ENCODE measurements at places on chromosomes 6 and 20. TPM values are rescaled to one million over a fixed set of nuclear protein-coding genes. Genes with fewer than 3 reads are reported as not detected.
A peak's percentile ranks its signal among the peaks of the same experiment; 100 is the strongest.

DNA sequence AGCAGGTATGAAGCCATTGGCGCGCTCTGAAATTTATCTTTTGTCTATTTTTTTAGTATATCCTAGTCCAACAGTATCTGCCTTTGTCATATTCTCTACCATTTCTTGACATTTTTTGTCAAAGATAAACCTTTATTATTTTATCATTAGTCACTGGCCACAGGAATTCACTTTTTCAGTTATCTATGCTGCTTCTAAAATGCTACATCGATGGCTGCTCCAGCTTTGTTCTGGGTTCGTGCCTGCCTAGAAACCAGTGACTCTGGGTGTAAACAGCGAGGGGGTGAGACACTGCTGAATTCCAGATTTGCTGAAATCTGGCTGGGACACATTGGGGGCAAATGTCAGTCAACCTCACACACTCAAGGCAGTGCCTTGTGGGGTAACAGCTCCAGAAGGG, 193.4 kb downstream of the CDC5L start:
- H3K4me3 ChIP-seq = no peak overlapping the region
- no peaks in the 10 kb centered on the region for H3K36me3 ChIP-seq
- no peak overlapping the region for H3K27ac ChIP-seq
- H3K4me1 ChIP-seq = no peaks in the 10 kb centered on the region

GRCh38 chr6:4913705-4914419, 90.0 kb downstream of the RPP40 start:
- no peak overlapping the region for H3K4me3 ChIP-seq
- H3K27ac ChIP-seq = no peak overlapping the region
- DNase-seq = no peak
- H3K27me3 ChIP-seq = no peaks in the 10 kb centered on the region

- H3K27ac ChIP-seq = no peak overlapping the region
- DNase-seq = no peak
- H3K4me3 ChIP-seq = no peak overlapping the region
- H3K36me3 ChIP-seq = peaks cover 16% of the 10 kb centered on the region
- no peaks in the 10 kb centered on the region for H3K4me1 ChIP-seq
These were observed 88.8 kb downstream of the ATRN start for GRCh38 chr20:3559637-3560036.

DNA sequence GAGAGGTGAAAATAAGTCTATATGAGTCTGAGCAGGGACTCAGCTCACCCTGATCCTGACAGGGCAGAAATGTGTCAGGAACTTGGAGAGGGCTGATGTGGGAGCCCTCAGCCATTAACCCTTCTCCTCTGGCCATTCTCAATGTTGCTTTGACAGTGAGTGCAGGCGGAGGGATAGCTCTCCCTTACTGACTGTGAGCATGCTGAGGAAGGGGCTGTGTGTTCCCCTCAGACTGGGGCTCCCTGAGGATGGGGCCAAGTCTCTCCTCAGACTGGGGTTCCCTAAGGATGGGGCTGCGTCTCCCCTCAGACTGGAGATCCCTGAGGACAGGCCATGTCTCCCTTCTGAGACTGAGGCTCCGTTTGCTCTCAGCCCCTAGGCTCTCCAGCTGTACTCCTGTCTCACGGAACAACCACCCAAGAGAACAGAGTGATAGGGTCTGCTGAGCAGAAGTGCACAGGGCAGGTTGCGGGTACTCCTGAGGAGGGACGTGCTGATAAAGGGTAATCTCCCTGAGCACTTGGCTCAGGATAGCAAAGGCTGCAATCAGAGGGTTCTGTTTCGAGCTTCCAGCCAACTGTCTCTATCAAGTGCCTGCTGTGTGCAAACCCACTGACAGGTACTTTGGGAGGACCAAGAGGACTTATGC, 141.0 kb downstream of the MRPL14 start:
- no peak overlapping the region for H3K27ac ChIP-seq
- DNase-seq = no peak
- H3K27me3 ChIP-seq = no peaks in the 10 kb centered on the region
- no peaks in the 10 kb centered on the region for H3K36me3 ChIP-seq
- no peak overlapping the region for H3K4me3 ChIP-seq

GRCh38 chr20:62578294-62578897, 63.9 kb upstream of the SLCO4A1 start:
- DNase-seq = no peak
- no peaks in the 10 kb centered on the region for H3K36me3 ChIP-seq
- no peak overlapping the region for H3K4me3 ChIP-seq
- no peaks in the 10 kb centered on the region for H3K4me1 ChIP-seq
- no peaks in the 10 kb centered on the region for H3K27me3 ChIP-seq

- no peak overlapping the region for H3K27ac ChIP-seq
- no peak overlapping the region for H3K4me3 ChIP-seq
- DNase-seq = no peak
- no peaks in the 10 kb centered on the region for H3K27me3 ChIP-seq
- H3K4me1 ChIP-seq = no peaks in the 10 kb centered on the region
- no peaks in the 10 kb centered on the region for H3K36me3 ChIP-seq
These were observed 148.7 kb upstream of the PHACTR3 start for GRCh38 chr20:59455402-59456341.

GRCh38 chr6:161716176-161716575, 442.3 kb upstream of the AGPAT4 start:
- peaks cover 4% of the 10 kb centered on the region for H3K27me3 ChIP-seq
- no peak for DNase-seq
- no peak overlapping the region for H3K4me3 ChIP-seq
- no peaks in the 10 kb centered on the region for H3K36me3 ChIP-seq

DNA sequence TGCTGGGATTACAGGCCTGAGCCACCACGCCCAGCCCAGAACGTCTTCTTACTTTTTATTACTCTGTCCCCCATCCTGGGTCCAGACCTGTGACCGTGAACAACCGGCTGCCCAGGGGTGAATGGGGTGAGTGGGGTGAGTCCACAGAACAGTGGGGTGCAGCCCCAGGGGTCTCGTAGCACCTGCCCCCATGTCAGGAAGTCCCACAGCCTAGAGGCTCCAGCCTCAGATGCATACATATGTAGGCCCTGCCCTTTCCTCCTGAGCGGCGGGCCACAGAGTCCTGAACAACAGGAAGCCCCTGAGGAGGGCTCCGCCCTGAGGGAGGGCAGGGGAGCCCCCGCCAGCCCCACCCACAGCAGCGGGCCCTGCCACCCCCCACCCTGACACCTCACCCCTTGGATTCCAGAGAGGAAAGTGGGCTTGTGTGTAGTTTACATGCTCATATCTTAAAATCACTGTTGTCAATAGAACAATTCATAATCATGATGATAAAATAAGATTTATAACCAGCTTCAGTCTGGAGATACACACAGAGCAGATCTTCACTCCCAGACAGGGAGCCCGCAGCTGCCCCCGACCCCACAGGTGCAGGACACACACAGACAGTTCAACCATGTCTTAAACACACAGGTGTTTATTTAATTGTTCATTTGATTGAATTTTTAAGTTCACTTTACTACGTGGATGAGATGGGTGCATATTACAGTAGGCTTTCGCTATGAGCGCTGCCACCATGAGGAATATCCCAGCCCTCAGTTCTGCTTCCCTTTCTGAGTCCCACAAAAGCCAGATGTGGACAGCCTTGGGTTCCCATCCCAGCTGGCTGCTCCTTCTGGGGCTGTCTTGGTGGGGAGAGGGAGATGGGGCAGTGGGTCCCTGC, 12.4 kb upstream of the GMEB2 start:
- peak overlapping the region; percentile 59 for H3K4me3 ChIP-seq
- no peaks in the 10 kb centered on the region for H3K27me3 ChIP-seq
- peak overlapping the region; percentile 87 for H3K27ac ChIP-seq
- peak; percentile 77 for DNase-seq

DNA sequence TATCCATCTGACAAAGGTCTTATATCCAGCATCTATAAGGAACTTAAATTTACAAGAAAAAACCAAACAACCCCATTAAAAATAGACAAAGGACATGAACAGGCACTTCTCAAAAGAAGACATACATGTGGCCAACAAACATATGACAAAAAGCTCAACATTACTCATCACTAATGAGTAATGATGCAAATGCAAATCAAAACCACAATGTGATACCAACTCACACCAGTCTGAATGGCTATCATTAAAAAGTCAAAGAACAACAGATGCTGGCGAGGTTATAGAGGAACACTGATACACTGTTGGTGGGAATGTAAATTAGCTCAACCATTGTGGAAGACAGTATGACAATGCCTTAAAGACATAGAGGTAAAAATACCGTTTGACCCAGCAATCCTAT, 13.9 kb downstream of the MACROD2 start:
- no peaks in the 10 kb centered on the region for H3K27me3 ChIP-seq
- no peak for DNase-seq
- H3K4me3 ChIP-seq = no peak overlapping the region
- H3K4me1 ChIP-seq = no peaks in the 10 kb centered on the region

GRCh38 chr6:168989421-168989820, 264.2 kb downstream of the THBS2 start:
- no peak overlapping the region for H3K27ac ChIP-seq
- no peaks in the 10 kb centered on the region for H3K27me3 ChIP-seq
- no peaks in the 10 kb centered on the region for H3K4me1 ChIP-seq
- DNase-seq = no peak
- no peaks in the 10 kb centered on the region for H3K36me3 ChIP-seq

GRCh38 chr6:48567016-48567415, 456.0 kb upstream of the PTCHD4 start:
- no peak overlapping the region for H3K27ac ChIP-seq

GRCh38 chr6:4554645-4555044, 221.6 kb upstream of the CDYL start:
- no peak overlapping the region for H3K4me3 ChIP-seq
- DNase-seq = no peak
- H3K27ac ChIP-seq = no peak overlapping the region
- H3K4me1 ChIP-seq = no peaks in the 10 kb centered on the region

DNA sequence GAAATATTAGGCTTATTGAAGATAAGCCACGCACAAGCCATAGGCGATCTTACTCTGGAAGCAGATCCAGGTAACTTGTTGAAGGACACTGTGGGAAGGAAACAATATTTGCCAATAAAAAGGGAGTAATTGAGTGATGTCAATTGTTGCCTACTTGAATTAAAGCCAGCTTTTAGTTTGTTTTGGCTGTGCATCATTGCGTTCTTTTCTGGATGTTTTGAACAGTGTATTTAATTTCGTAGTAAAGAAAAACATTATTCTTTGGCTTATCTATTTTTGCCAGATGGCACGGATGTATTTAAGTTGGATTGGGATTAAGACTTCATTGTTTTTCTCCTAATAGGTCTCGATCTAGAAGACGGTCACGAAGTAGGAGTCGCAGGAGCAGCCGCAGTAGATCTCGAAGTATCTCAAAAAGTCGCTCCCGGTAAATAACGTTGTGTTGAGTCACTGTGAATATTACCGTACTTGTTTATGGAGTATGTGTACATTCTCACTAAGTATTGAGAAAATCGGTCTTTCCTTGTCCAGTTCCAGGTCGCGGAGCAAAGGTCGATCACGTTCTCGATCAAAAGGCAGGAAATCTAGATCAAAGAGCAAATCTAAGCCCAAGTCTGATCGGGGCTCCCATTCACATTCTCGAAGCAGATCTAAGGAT, 2.6 kb downstream of the SRSF6 start:
- DNase-seq = no peak
- H3K4me1 ChIP-seq = peaks cover 18% of the 10 kb centered on the region

DNA sequence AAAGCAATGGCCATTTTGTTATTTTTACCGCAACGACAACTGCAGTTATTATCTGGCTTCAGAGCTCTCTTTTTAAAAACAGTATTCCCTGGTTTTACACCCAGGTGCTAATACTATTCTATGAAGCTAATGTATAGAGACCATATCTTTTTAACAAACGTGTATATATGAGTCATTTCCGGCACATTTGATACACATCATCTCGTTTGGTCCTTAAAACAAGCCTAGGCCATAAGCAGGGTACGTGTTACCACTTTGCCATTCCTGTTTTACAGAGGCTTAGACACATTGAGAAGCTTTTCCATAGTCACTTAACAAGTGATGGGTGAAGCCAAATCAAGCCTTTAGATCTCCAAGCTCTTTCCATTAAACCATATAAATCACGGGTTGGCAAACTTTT, 5.5 kb downstream of the TRAF3IP2 start:
- no peak for DNase-seq
- peaks cover 8% of the 10 kb centered on the region for H3K4me1 ChIP-seq
- no peak overlapping the region for H3K4me3 ChIP-seq
- no peaks in the 10 kb centered on the region for H3K27me3 ChIP-seq
- no peak overlapping the region for H3K27ac ChIP-seq

DNA sequence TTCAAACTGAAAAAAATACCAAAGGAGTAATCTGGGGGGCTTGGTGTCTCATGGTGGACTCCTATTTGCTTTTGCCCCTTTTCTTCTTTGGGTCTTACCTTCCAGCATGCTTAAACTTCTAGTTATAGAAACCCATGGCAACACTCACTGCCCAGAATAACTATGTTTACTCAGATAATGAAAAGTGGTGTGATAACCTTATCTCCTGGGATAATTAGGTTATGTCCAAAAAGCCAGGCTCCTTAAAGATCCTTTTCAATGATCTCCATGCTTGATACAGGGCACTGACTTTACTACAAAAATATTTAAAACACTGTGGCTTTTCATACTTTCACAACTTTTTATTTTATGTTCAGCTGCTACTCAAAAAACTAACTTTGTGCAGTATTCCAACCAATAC, 245.6 kb downstream of the PRKN start:
- H3K36me3 ChIP-seq = no peaks in the 10 kb centered on the region
- no peak for DNase-seq
- no peak overlapping the region for H3K4me3 ChIP-seq

DNA sequence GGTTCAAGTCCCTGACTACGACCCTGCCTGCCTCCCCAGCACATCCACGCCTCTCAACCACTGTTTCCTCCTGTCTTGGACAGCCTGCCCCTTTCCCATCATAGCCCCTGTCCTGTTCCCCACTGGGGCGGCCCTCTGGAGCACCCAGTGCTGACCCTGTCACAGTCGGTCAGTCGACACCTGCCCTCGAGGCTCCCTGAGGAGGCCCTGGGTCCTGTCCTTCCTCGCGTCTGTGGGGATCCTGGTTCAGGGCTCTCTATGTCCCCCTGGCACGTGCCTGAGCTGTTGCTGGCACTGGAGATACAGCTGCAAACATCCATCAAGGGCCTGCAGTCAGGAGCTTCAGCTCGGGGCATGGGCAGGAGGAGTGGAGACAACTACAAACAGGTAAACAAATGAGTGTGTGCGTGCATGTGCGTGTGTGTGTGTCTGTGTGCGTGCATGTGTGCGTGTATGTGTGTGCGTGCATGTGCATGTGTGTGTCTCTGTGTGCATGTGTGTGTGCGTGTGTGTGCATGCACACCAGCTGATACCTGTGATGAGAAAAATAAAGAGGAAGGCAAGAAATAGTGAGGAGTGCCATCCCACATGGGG, 132.8 kb downstream of the PHACTR3 start:
- no peaks in the 10 kb centered on the region for H3K36me3 ChIP-seq
- H3K4me1 ChIP-seq = no peaks in the 10 kb centered on the region
- H3K27me3 ChIP-seq = no peaks in the 10 kb centered on the region
- no peak overlapping the region for H3K4me3 ChIP-seq

KCNK17 gene
- 0.38 TPM for total RNA-seq

THEMIS gene
- 78.1 TPM for total RNA-seq

FAM209A gene
- 3.7 TPM for total RNA-seq

RAET1L gene
- total RNA-seq = not detected

TRAPPC3L gene
- total RNA-seq = not detected

BEND6 gene
- total RNA-seq = not detected

PI3 gene
- total RNA-seq = not detected

TFAP2B gene
- total RNA-seq = not detected

FRK gene
- 0.07 TPM for total RNA-seq

EPPIN gene
- total RNA-seq = not detected

RAD21L1 gene
- total RNA-seq = 0.88 TPM

PRICKLE4 gene
- total RNA-seq = not detected

BANF2 gene
- not detected for total RNA-seq
